ENCODE measurements at places on chromosomes 13 and 19.

GRCh38 chr13:106700439-106700838 lies 132.5 kb upstream of the ARGLU1 start:
- DNase-seq = no peak

- DNase-seq = no peak
Measured at GRCh38 chr19:3423183-3423829, 56.9 kb downstream of the NFIC start.

DNA sequence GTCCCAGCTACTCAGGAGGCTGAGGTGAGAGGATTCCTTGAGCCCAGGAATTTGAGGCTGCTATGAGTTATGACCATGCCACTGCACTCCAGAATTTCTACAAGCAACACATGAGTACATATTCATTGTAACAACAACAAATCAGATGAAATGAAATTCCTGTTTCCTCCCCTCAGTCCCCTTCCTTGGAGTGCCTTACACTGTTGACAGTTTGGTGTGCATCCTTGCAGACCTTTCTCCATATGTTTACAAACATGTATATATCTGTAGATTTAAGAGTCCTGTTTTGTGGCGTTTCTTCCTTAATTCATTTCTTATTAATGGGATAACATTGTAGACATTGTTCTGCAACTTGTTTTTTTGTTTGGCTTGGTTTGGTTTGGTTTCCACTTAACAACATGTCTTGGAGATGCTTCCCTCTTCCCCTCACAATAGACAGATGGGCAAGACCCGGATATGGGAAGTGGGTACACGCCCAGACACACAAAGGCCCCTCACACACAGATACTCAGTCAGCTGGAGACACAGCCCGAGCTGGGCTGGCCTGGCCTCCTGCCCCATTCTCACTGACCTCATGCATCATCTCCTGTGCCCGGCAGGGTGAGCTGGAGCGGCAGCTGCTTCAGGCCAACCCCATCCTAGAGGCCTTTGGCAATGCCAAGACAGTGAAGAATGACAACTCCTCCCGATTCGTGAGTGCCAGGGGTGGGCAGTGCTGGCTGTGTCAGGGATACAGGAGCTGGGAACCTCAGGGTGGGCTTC lies 21.7 kb downstream of the MYH14 start:
- DNase-seq = no peak

- no peak for DNase-seq
Measured at GRCh38 chr19:41546961-41547360, 29.0 kb upstream of the CEACAM21 start.

DNA sequence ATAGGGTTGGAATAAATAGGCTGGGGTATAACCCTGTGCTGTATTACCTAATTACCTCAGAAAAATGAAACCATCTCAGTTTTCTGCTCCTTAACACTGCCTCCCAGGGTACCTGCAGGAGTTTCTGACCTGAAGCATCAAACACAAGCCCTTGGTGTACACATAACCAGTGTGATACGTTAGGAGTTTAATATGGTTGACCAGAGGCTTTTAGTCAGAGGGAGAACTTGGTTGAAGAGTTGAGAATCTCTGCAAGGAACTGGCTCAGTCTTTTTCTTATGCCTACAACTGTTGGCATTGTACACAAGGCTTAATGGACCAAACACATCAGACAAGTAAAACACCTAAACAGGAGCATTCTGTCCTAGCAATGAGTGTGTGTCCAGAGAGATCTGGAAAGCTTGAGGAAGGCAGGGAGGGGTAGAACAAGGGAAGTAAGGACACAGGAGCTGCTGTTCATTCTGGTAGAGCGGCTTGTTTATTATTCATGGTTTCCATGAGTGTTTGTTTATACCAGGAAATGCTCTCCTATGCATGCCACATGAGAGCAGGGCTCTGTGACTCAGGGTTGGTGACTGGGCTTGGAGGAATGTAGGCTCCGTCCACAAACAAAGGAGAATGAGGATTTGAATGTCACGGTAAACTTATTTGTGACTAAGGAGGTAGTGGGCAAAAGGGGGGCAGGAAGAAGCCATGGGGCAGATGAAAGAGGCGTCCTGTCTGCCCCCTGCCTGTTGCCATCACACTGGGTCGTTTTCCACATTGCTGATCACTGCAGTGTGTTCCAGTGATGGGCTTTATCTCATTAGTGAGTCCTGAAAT lies 11.9 kb upstream of the SPATA13 start:
- no peak for DNase-seq

DNA sequence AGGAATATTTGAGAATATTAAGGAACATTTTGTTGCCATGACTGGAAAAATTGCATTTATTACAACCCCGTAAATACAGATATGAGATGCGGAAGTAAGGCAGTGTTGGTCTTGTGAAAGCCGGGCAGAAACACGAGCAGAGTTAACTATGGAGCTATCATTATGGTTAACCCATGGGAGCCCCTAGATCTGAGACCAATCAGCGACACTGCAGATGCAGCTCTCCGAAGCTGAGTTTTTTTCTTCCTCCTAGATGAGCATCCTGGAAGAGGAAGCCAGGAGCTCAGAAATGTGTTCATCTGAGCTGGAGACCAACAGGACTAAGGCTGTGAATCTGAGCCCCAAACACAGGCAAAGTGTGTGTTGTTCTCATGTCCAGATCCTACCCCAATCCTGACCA lies 123.0 kb upstream of the KL start:
- no peak for DNase-seq

GRCh38 chr19:28609091-28609755 lies 603.7 kb downstream of the UQCRFS1 start:
- no peak for DNase-seq

DNA sequence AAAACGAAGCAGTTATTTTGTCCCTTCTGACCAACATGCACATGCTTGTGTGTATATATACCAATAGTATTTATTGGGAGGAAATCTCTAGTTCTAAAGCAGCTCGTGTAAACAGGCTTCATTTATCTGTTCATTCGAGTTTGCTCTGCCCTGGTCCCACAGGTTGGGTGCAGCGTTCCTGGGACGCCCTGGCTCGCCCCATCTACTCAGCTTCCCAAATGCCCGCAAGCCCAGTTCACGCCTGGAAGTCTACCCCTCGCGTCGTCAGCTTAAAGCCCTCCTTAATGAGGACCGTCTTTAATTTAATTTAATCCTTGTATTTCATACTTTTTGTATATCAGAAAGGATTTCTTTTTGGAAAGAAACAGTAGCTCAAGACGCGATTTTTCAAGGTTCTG lies 604 bp downstream of the THSD1 start:
- DNase-seq = no peak

DNA sequence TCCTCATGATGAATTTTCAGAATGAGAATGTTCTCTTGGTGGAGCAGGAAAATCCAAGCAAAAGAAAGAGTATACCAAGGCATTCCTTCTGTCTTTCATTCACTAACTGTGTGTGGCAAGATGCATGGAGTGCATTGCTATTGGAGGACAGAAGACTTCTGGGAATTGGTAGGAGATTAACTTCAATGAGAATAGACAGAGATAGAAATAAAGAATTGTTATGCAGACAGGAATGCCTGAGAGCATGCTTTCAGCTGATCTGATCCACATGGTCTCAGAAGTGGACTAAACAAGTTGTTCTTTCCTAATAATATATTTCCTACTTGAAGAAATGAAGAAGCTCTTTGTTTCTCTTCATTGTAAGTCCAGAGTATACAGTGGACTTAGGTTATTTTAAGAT lies 303.6 kb downstream of the MYO16 start:
- no peak for DNase-seq

- DNase-seq = no peak
Measured at GRCh38 chr13:39347926-39348901, 254.8 kb downstream of the LHFPL6 start.

- DNase-seq = peak; percentile 46
Measured at GRCh38 chr19:17420475-17420924, 653 bp downstream of the MVB12A start.

- DNase-seq = no peak
Measured at GRCh38 chr13:39910833-39911232, 255.4 kb downstream of the COG6 start.

DNA sequence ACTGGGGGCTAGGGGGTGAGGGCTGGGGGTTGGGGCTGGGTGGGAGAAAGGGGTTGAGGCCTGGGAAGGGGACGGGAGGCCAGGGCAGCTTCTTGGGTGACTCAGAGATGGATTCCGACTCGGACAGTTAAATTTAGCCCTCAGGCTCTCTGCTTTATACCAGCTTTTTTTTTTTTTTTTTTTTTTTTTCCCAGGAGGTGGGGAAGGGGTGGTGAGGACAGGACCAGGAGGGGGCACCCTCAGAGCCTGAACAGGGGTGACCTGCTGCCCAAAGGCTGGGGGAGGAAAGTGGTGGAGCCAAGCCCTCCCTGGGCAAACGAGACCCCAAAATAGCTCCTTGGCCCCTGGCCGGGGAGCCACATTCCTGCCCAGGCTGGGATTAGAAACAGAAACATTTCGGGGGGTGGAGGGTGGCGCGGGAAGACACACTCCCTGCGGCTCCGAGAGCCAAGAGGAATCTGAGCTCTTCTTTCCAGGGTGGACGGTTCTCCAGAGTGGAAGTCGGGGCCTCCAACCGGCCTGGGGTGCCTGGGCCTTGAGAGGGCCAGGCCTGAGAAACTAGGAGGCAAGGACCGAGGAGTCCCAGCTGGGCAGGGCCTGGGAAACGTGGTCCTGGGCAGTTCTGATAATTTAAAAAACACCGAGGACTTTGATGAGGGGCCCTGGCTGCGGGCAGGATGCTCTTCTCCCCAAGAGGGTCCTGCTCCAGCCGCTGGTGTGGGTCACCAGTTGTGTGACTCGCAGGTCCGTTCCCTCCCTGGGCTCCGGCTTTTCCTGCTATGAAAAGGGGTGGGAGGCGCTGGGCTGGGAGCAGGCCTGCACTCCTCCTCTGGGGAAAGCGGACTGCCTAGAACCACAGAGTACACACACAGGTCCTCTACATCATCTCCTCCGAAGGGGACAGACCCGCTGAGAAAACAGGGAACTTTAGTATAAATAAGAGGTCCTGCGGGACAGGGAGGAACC lies 813 bp upstream of the DMPK start:
- DNase-seq = no peak

DNA sequence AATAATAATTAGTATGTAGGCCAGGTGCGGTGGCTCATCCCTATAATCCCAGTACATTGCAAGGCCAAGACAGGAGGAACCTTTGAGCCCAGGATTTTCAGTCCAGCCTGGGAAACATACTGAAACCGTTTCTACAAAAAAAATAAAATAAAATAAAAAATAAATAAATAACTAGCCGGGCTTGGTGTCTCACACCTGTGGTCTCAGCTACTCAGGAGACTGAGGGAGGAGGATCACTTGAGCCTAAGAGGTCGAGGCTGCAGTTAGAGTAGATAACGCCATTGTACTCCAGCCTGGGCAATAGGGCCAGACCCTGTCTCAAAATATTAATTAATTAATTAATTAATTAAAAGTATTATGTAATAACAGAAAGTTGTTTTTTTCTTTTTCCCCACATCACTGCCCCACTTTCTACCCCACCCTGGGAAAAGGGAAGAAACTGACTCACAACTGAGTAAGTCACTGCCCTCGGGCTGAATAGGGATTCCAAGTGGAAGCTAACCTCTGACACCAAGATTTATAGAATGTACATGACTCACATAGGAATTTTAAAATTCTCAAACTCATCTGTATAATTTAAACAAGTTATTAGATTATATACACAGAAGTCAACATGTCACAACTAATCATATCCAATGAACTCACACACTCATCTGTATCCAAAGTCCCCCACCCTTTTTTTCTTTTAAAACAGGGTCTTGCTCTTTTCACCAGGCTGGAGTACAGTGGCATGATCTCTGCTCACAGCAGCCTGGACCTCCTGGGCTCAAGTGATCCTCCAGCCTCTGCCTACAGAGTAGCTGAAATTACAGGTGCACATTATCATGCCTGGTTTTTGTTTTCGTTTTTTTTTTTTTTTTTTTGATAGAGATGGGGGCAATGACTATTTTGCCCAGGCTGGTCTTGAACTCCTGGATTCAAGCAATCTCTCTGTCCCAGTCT lies 12.5 kb downstream of the ZNF611 start:
- DNase-seq = no peak

GRCh38 chr13:104817271-104817670 lies 1718.2 kb downstream of the EFNB2 start:
- DNase-seq = no peak

- DNase-seq = no peak
Measured at GRCh38 chr13:35727881-35728280, 251.4 kb upstream of the MAB21L1 start.

DNA sequence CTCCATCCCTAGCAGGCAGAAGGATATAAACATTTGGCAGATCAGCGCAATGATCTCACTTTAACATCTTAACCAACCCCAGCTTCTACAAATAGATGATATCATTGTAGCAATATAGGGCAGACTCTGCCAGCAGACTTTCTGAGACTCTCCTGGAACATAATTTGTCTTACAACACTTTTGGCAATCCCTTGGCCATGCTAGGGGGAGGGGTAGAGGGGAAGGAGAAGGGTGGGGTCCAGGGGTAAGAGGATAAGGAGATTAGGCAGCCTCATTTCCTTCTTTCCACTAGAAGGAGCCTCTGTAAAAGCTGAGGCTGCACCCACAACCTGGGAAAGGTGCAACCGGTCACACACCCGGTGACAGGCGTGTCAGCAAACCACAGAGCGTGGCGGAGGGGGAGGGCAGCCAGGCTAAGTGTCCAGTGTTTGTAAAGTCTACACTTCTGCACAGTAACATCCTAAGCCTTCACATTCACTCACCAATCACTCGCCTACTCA lies 8.7 kb upstream of the UBAC2 start:
- no peak for DNase-seq

- no peak for DNase-seq
Measured at GRCh38 chr13:113532156-113532806, 41.8 kb upstream of the DCUN1D2 start.

- DNase-seq = no peak
Measured at GRCh38 chr19:50708179-50708879, 11.3 kb downstream of the SHANK1 start.

GRCh38 chr19:58196901-58197616 lies 14.2 kb downstream of the ZNF274 start:
- peak; percentile 68 for DNase-seq

DNA sequence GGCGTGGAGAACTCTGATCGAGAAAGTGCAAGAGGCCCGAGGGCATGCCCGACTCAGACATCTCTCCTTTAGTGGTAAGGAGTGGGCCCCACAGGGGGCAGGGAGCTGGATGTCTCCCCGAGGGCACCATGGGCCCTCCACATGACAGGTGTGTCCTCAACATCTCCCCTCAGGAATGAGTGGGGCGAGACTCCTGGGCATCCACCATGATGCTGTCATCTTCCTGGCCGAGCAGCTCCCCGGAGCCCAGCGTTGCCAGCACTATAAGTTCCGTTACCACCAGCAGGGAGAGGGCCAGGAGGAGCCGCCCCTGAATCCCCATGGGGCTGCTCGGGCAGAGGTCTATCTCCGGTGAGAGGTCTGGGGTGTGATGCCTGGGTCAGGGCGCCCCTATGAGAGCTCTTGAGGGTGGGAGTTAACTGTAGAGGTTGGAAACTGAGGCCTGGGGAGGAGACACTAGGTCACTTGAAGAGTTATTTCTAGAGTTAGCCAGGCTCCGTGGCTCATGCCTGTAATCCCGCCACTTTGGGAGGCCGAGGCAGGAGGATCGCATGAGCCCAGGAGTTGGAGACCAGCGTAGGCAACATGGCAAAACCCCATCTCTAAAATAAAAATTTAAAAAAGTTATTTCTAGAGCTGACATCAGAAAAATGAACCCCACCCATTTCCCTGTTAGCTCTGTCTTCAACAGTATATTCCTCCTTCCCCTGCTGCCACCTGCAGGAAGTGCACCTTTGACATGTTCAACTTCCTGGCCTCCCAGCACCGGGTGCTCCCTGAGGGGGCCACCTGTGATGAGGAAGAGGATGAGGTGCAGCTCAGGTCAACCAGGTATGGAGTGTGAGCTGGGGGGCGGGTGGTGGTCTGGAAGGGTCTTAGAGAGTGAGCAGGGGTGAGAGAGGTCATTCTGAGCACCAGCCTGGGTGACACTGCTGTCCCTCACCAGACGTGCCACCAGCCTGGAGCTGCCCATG lies 5.1 kb downstream of the IGFLR1 start:
- no peak for DNase-seq

GRCh38 chr13:19888799-19889198 lies 25.4 kb upstream of the ZMYM5 start:
- peak; percentile 24 for DNase-seq

All from KBM-7 (cell line).